ENCODE measurements at places on chromosomes 7 and 10.
A peak's percentile ranks its signal among the peaks of the same experiment; 100 is the strongest.

GRCh38 chr7:36084485-36085091 is 68.5 kb upstream of the EEPD1 start:
- DNase-seq, result peak; percentile 11

GRCh38 chr10:12394241-12395033 is 45.1 kb downstream of the CAMK1D start:
- DNase-seq, result no peak

GRCh38 chr7:82566752-82567151 is 123.2 kb upstream of the CACNA2D1 start:
- DNase-seq, result no peak

DNA sequence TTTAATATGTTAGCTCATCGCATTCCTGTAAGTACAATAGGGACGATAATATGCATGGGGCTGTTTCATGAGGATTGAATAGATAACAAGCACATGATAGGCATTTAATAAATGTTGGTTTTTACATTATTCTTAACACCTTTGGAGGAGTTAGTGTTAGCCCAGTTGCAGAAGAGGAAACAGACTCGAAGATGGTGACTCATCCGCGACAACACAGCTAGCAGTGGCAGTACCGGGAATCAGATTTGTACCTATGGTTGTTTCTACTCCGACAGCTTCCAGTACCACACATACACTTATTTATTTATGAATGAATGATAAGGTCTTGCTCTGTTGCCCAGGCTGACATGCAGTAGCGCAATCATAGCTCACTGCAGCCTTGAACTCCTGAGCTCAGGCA is 2.9 kb downstream of the LRMDA start:
- DNase-seq, result no peak
